ENCODE measurements at places on chromosomes 13 and 19.

DNA sequence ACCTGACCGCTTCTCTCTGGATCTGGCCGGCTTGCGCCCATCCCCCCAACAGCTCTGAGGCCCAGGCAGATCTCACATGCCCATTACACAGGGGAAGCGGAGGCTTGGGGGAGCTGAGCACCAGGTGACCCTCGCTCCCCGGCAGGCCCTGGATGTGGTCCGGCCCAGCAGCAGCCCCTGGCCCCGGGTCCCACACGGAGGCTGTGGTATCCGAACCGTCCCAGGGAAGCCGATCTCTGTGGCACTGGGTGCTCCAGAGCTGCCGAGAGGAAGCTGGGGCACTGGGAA is 27.7 kb downstream of the SBNO2 start:
- DNase-seq: no peak

DNA sequence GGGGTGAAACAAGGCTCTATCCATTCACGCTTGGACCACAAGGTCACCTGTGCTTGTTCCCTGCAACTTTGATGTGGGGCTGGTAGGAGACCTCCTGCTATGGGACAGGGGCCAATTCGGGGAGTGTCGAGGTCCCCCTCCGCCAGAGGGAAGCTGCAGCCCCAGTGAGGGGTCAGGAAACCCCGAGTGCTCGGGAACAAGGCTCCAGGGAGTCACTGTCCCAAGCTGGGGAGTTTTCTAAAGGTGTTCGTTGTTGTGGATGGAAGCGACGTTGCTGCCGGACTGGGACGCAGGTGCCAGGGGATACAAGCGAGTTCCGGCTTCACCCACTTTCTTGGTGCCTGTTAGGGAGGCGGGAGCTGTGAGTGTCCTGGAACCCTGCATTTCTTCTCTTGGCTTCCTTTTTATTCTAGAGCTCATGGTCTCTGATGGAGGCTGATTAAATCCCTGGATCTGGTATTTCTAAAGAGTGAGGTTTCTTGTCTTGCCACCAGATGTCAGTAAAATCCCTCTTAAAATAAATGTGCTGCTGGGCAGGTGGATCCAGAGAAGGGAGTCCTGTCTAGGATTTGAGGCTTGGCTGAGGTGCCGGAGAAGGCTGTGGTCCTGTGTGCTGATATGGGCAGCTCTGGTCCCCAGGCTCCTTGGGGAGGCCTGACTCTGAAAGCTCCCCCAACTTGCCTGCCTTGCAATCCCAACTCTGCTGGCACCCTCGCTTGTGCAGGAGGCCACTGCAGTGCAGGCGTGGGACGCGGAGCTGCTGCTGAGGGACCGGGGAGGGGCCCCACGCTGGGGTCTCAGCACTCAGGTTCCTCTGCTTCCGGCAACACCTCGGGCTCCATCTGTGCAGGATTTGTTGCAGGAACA is 153.9 kb downstream of the TEX29 start:
- DNase-seq: no peak

- no peak for DNase-seq
Measured at GRCh38 chr13:32907211-32907610, 109.0 kb upstream of the KL start.

GRCh38 chr13:100875392-100876043 is 200.9 kb upstream of the TMTC4 start:
- DNase-seq: no peak

- DNase-seq: no peak
Measured at GRCh38 chr19:51508059-51508733, 6.6 kb upstream of the SIGLEC12 start.

- no peak for DNase-seq
Measured at GRCh38 chr19:5058521-5059212, 89.8 kb downstream of the KDM4B start.

DNA sequence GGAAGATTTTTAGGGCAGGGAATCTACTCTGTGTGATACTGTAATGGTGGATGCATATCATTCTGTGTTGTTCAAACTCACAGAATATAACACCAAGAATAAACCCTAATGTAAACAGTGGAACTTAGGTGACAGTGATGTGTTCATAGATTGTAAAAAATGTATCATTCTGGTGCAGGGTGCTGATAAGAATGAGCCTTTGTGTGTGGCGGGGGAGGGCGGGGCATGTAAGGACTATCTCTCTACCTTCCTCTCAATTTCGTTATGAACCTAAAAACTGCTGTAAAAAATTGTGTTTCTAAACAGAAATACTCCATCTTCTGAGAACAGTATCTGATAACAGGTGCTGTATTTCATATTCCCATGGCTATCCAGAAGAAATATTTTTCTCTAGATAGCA is 35.6 kb downstream of the TNFRSF19 start:
- DNase-seq: no peak

GRCh38 chr13:83839146-83839545 is 43.1 kb downstream of the SLITRK1 start:
- DNase-seq: no peak

- no peak for DNase-seq
Measured at GRCh38 chr13:107864543-107865317, 350.6 kb downstream of the LIG4 start.
